Ovary (tissue), 10 donors: ENCODE measurements at places on chromosomes 2 and 18. TPM values are rescaled to one million over a fixed set of nuclear protein-coding genes. Genes with fewer than 3 reads are reported as not detected.

DNA sequence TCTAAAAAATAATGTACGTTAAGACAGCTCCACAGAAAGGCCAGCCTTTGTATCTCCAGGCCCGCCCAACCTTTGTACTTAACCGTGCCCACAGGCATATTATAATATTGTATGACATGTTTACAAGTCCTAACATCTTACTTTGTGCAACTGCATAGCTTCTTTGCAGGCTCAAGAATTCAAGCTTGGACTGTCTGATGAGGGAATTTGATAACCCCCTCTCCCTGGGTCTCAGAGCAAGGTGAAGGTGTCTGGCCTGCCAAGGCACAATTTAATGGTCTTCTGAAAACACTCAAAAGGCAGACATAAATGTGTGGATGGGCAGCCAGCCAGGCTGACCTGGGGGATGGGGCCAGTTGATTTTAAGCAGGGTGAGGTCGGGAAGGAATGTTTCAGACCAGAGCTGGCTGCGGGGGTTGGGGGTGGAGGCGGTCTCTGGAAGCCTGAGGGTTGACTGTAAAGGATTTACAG lies 732.7 kb upstream of the FANCL start:
- no peaks in the 10 kb centered on the region for H3K27me3 ChIP-seq
- no peak for DNase-seq
- H3K36me3 ChIP-seq, result no peaks in the 10 kb centered on the region
- H3K4me3 ChIP-seq, result no peak overlapping the region
- no peak overlapping the region for H3K27ac ChIP-seq

DNA sequence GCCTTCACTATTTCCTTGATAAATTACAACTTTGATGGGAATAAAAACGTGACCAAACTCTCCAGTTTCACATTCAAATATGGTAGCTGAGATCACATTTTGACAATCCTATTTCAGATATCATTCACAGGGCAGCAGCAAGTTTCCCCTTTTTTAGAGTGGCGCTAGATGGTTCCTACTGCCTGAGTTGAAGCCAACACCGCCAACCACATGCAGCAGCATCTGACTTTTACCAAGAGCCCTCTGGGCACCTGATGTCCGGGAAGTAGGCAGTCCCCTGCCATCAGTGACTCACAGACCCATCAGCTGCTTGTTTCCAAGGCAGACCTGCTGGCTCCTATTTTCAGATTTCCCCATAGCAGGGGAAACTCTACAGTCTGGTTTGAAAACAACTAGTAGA lies 4.0 kb upstream of the MREG start:
- H3K36me3 ChIP-seq, result no peaks in the 10 kb centered on the region
- H3K27me3 ChIP-seq, result no peaks in the 10 kb centered on the region
- H3K4me1 ChIP-seq, result peaks cover 2% of the 10 kb centered on the region
- H3K4me3 ChIP-seq, result no peak overlapping the region
- no peak overlapping the region for H3K27ac ChIP-seq
- DNase-seq, result no peak

- DNase-seq, result no peak
- no peaks in the 10 kb centered on the region for H3K27me3 ChIP-seq
- H3K4me1 ChIP-seq, result peaks cover 14% of the 10 kb centered on the region
Measured at GRCh38 chr18:44771572-44771955, 90.9 kb downstream of the SETBP1 start.

- no peaks in the 10 kb centered on the region for H3K36me3 ChIP-seq
- no peak overlapping the region for H3K27ac ChIP-seq
- H3K4me1 ChIP-seq, result no peaks in the 10 kb centered on the region
Measured at GRCh38 chr2:60356346-60356745, 197.1 kb downstream of the BCL11A start.

- DNase-seq, result peak; percentile 25
- H3K27ac ChIP-seq, result no peak overlapping the region
- no peaks in the 10 kb centered on the region for H3K36me3 ChIP-seq
- H3K27me3 ChIP-seq, result no peaks in the 10 kb centered on the region
Measured at GRCh38 chr2:37688771-37689468, 17.5 kb upstream of the CDC42EP3 start.

GRCh38 chr2:39625193-39625926 lies 40.4 kb upstream of the TMEM178A start:
- no peak for DNase-seq
- H3K4me3 ChIP-seq, result no peak overlapping the region
- no peak overlapping the region for H3K27ac ChIP-seq
- H3K27me3 ChIP-seq, result no peaks in the 10 kb centered on the region
- H3K36me3 ChIP-seq, result no peaks in the 10 kb centered on the region

GRCh38 chr2:202377207-202377761 lies 1.2 kb downstream of the BMPR2 start:
- H3K4me1 ChIP-seq, result peaks cover 6% of the 10 kb centered on the region
- H3K27me3 ChIP-seq, result no peaks in the 10 kb centered on the region
- H3K4me3 ChIP-seq, result peak overlapping the region; percentile 63
- H3K36me3 ChIP-seq, result no peaks in the 10 kb centered on the region

GRCh38 chr18:22902093-22902492 lies 31.0 kb upstream of the RBBP8 start:
- H3K4me3 ChIP-seq, result no peak overlapping the region
- DNase-seq, result no peak

Gene LIMS3
- total RNA-seq, result 6.8 TPM
